ENCODE measurements at places on chromosomes 13 and 19.

- no peak for DNase-seq
Measured at GRCh38 chr13:49366841-49367240, 77.0 kb downstream of the CAB39L start.

GRCh38 chr19:7643031-7643415, 6.1 kb downstream of the STXBP2 start:
- no peak for DNase-seq

- DNase-seq = no peak
Measured at GRCh38 chr19:6886277-6886897, 992 bp upstream of the ADGRE1 start.

- DNase-seq = no peak
Measured at GRCh38 chr19:16285769-16286498, 38.7 kb upstream of the KLF2 start.

DNA sequence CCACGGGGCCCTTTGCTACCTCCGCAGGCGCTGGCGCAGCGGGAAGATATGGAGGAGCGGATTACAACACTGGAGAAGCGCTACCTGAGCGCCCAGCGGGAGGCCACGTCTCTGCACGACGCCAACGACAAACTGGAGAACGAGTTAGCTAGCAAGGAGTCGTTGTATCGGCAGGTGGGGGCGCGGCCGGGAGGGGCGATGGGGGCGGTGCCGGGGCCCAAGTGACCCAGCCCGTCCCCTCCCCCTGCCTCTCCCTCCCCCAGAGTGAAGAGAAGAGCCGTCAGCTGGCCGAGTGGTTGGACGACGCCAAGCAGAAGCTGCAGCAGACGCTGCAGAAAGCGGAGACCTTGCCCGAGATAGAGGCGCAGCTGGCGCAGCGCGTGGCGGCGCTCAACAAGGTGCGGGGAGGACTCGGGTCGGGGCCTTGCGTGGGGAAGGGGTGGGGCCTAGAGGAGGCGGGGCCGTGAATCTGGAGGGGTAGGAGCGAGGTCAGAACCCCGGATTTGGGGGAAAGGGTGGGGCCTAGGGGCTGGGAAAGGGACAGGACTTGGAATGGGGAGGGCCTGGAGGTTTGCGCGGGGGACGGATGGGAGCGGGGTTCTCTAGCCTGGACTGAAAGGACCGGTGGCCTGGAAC, 13.7 kb downstream of the PPFIA3 start:
- no peak for DNase-seq

- DNase-seq = no peak
Measured at GRCh38 chr19:35232912-35233311, 4.4 kb upstream of the FAM187B start.

DNA sequence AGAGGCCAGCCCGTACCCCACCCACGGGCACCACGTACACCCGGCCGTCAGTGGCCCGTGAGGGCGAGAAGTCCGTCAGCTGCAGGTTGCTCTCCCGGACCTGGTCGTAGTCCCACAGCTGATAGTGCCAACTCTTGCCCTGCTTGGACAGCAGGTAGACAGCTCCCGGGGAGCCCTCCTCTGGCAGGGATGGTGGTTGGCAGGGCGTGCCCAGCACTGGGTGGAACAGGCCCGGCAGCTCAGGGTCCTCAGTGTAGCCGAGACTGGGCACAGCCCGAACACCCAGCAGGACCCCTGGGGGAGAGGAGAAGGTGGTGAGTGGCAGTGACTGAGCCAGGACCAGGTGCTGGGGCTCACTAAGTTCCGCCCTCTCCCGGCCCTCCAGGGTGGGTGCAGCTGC, 7.8 kb downstream of the ACTMAP start:
- DNase-seq = no peak

- no peak for DNase-seq
Measured at GRCh38 chr19:15231271-15231670, 977 bp downstream of the EPHX3 start.

- no peak for DNase-seq
Measured at GRCh38 chr13:24938966-24939365, 157.0 kb upstream of the PABPC3 start.

DNA sequence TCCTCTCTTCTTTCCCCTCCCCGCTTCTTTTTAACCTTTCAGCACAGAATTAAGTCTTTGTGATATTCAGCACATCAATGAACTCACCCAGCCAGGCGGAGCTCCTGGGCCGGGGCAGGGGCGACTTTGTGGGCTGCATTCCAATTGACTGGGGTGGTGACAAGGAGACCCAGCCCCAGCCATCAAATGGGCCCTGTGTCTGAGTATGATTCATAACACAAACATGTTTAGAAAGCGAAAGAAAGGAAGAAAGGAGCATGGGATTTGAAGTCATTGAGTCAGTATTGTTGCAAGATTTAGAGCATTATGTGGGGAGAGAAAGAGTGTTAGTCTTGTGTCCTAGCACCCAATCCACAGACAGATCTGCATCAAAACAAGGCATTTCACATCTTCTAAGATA, 185.3 kb downstream of the LHFPL6 start:
- peak; percentile 43 for DNase-seq

DNA sequence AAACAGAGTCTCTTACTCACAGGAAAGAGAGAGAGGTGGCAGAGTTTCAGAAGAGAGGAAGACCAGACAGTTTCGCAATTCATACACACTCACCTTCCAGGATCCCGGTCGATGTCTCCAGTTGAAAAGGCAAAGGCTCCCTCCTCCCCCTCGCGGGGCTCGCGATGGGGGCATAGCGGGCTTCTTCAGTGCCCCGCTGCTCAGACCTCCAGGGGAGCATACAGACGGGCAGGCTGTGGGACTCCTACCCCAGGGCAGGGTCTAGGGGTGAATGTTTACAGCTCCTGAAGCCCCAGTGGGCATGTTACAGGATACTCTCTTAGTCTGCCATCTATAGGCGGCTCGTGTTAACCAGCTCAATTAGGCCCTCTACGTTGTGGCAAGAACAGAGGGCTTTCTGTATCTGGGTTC, 139.2 kb downstream of the SLITRK5 start:
- no peak for DNase-seq

- DNase-seq = no peak
Measured at GRCh38 chr13:42181381-42181953, 90.5 kb upstream of the AKAP11 start.

DNA sequence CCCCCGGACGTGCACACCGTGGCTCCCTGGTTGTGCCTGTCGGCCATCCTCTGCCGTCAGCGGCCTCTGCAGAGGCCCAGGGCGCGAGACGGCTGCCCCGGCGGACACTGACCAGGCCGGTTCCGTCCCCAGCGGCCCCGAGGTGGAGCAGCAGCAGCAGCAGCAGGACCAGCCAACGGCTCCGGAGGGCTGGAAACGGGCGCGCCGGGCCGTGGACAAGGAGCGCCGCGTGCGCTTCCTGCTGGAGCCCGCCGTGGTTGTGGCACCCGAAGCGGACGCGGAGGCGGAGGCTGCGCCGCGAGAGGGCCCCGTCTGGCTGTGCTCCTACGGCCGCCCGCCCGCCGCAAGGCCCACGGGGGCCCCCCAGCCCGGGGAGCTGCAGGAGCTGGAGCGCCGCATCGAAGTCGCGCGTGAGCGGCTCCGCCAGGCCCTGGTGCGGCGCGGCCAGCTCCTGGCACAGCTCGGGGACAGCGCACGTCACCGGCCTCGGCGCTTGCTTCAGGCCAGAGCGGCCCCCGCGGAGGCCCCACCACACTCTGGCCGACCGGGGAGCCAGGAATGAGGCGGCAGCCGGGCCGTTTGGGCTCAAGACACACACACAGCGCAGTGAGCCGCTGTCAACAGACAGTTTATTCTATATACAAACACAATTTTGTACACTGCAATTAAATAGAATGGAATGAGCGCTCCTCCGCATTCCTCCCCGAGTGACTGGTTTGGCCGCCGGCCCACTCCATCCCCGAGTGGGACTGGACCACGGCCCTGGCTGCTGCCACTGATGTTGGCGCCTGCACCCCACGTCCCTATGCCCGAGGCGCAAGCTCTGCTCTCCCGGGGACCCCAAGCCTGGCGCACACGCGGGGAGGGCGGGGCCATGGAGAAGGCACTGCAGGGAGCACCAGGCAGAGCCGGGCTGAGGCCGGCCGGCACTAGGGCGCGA, 9.1 kb downstream of the GRIN3B start:
- DNase-seq = peak; percentile 90

All from hepatic stellate cell (primary cell).